ENCODE measurements at places on chromosomes 13 and 19.

GRCh38 chr19:12937093-12937926 is 1.1 kb upstream of the CALR start:
- no peak for DNase-seq

DNA sequence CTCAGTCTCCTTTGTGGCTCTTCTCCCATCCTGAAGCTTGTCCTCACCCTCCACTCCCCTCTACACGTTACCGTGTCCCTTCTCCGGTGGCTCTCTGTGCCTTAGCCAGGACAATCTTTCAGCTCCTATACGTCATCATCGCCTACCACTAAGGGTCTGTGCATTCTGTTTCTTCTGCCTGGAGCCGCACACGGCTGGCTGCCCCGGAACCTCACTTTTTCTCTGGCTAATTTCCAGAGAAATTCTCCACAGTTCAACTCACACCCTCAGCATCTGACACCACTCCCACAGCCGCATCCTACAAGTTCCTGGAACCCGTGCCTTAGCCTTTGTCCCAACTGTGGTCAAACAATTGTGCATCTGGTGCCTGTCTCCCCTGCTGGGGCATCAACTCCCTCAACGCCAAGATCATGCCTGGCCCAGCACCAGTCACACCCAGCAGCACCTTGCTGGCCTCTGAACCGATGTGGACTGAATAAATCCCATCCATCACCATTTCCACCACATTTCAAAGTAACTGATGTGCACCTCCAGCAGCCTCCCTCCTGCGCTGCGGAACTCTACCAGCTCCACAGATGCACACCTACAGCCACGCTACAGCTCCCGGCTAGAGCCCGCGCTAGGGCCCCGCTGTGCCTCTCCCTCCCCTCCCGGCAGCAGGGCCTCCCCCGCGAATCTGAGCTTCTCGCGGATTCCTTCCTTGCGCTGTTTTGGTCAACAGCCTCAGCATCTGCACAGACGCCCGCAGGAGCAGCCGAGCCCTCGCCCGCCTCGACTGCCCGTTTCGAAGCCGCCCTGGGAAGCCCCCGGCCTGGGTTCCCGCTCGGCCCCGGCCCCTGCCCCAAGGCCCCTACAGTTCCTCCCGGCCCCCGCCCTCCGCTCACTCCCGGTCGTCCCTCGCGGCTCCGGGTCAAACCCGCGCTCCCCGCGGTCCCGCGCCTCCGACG is 689 bp downstream of the DCUN1D2 start:
- no peak for DNase-seq

GRCh38 chr19:3766520-3766919 is 4.0 kb downstream of the MRPL54 start:
- no peak for DNase-seq

DNA sequence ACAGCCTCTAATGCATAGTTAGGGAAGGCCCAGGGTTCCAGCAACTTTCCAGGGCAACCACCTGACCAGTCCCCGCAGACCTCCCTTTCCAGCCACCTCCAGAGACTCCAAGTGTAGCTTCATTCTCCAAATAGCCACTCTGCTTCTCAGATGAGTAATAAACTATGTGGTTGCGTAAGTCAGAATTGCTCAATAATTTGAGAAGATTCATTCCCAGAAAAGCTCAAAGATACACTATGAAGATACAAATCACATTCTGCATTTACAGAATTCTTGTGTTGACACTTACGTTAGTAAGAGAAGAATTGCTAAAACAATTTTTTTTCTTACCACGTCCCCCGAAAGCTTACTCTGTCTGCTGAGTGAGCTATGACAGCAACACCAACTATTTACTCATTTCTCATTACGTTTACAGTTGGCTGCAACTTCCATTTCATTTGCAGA is 8.2 kb upstream of the LATS2 start:
- no peak for DNase-seq

- DNase-seq, result no peak
These were observed 9.5 kb downstream of the B3GLCT start for GRCh38 chr13:31209172-31209840.

DNA sequence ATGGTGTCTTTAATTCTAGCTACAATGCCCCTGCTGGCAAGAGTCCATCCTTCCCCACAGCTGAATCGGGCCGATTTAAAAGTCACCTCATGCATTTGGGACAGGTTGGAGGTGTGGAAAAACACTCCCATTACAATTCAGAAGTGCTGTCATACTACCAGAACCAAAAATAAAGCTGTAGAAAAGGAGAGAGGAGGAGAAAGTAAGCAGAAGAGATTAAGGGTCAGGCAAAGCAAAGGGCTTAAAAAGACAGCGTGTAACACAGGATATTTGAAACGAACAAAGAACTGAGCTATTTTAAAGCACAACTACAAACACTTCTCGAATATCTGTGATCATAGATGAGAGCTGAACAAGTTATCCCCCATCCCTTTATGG is 90.4 kb downstream of the FGF14 start:
- DNase-seq, result no peak

DNA sequence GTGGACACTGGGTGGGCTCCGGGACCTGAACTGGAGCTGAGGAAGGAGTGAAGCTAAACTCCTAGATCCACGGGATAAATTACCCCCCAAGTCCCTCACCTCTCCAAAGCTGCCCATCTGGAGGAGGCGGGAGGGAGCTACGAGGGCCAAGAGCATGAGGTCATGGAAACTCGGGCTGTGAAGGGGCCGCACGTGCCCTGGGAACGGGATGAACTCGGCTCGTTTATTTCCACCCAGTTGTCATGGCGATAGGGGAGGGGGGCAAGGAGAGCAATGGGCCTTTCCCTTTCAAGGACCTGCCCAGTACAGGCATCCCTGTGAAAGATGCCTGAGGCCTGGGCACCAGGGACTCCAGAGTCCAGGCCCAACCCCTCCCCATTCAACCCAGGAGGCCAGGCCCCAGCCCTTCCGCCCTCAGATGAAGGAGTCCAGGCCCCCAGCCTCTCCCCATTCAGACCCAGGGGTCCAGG is 3.8 kb downstream of the PPP1R12C start:
- DNase-seq, result no peak

DNA sequence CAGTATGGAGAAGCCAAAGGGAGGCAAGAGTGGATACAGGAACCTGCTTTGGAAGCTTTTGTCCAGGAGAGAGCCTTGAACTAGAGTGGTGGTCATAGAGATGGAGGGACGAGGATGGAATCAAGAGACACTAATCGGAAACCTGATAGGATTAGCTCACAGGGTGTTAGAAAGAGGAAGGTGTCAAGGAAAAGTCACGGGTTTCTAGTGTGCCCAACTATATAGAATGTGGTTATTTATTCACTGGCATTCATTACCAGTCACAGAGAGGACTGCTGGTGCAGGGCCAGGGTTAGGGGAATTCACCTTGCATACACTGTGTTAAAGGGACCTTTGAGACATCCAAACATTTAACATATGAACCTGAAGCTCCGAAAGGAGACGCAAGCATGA is 43.4 kb upstream of the URAD start:
- no peak for DNase-seq

GRCh38 chr13:113947311-113948033 is 26.4 kb downstream of the C13orf46 start:
- no peak for DNase-seq

DNA sequence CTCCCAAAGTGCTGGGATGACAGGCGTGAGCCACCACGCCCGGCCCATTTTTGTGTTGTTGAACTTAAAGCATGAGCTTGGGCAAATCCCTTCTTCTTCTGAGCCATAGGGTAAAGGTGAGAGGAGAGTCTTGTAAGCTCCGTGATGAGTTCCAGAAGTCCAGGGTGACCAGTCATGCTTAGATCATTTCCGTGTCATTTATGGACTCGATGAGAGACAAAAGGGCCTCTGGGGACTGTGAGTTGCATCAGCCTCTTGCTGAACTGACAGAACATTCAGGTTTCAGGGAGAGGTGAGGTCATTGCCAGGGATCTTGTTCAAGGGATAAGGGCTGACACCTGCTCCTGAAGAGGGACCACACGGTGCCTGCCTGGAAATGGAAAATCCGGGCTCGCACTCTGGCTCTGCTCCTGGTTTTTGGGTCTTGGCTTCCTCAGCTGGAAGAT is 53.6 kb downstream of the GADD45B start:
- DNase-seq, result no peak

DNA sequence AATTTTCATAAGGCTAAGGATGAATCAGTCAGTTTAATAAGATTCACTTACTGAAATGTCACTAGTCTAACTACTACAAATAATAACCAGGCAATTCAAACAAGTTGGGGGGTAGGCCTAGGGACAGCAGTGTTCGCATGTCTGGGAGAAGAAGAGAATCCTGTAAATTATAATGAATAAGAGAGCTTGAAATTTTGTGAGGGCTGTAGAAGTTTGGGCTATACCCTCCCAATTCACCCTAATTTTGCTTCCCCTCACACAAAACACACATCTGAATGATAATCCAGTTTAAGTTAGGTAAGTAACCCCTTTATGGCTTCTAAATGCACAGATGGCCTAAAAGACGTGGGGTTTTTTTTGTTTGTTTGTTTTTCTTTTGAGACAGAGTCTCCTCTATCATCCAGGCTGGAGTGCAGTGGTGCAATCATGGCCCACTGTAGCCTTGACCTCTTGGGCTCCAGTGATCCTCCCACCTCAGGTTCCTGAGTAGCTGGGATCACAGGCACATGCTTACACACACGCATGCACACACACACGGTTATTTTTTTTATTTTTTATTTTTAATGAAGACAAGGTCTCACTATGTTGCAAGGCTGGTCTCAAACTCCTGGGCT is 69.9 kb downstream of the TBC1D4 start:
- no peak for DNase-seq

- DNase-seq, result no peak
These were observed 20.8 kb downstream of the ANKRD10 start for GRCh38 chr13:110894086-110894485.

DNA sequence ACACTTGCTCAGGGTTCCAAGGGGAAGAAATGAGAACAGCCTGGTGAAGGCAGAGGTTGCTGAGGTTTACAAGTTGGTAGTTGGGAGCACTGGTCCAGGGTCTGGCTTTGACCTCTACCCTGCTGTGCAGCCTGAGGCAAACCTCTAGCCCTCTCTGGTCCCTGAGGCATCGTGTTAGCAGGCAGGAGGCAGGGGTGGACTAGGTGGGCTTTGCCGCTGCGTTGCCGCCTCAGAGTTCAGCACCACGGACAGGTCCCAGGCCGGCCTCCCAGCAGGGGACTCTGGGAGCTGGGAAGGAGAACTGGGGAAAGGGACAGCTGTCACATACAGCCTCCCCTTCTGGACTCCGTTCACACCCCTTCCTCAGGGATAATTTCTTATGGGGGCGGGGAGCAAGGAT is 3.1 kb downstream of the NCAN start:
- no peak for DNase-seq

DNA sequence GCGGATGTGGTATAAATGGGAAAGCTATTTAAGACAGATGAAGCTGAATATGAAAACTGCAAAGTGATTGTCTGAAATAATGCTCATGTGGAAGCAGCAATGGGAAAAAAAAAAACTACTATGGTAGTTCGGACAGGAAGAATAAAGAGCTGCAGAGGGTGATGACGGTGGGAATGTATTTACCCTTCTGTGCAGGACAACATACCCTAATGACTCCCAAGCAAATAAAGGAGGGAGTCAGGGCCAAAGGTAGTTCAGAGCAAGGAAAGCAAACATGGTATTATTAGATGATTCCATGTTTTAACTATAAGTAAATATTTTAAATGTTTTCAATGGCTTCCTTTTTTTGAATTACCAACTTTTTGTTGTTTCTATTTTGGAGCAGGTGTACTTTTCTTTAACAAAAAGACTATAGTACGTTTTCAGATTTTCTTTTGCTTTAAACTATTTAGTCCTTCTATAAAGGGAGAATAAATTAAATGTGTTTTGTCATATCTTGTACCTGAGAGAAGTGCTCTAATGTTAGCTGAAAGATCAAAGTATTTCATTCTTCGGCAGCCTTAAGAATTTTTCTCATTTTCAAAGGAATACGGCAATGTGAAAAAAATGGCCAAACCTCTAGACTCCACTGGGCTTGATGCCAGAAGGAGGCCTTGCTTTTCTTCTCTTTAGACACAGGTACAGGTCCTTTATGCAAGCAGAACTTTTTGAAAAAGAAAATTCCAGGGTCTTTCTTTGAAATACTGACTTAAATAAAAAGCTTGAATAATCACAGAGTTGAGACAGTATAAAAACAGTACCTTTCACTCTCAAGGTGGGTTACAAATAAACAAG is 67.8 kb upstream of the ZDHHC20 start:
- DNase-seq, result no peak

DNA sequence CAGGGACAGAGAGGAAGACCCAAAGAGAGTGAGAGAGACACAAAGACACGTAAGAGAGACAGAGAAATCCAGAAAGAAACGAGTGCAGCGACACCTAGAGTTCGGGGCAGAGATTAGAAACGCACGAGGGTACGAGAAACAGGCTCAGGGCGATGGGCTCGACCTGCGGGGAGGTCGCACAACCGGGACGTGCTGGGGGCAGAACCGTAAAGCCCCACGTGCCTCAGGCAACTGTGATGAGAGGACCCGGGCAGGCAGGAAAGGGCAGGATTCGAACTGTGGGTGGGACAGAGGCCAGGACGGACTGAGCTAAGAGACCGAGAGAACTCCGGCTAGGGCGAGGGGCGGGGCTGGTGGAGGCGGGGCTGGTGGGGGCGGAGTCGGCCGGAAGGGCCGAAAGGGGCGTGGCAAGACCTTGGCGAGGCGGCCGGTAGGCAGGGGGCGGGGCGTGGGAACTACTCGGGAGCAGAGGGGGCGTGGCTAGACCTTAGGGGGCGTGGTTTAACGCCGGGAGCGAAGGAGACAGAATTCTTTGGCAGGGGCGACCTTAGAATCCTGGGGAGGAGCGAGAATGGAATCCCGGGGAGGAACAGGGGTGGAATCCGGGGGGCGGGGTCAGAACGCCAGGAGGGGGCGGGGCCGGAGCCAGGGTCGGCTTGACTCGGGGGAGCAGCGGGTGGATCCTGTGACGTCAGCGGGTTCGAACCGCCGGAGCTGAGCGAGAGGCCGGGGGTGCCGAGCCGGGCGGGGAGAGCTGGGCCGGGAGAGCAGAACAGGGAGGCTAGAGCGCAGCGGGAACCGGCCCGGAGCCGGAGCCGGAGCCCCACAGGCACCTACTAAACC is at the start of gene NECTIN2:
NECTIN2 (plus strand) TSS at position 686 of the 843 bp plus-strand sequence. CDS start 229 bp downstream, outside the sequence.
- DNase-seq, result peak; percentile 60

DNA sequence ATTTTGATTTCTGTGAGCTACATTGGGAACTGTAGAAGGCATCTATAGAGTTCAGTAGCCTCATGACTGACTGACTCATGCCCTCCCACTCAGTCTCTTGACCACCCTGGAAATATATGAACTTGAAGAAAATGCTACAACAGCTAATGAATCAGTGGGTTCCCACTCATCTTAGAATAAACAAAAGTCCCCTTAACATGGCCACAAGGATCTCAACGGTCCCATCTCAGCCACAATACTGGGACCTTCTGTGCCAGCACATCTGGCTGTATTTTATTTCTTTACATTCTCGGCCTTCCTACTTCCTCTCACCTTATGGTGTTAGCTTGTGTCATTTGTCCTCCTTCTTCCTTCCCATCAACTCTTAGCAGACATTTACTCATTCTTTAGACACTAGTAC is 619.8 kb downstream of the DCT start:
- no peak for DNase-seq

GRCh38 chr19:33098055-33098534 is 17.1 kb downstream of the GPATCH1 start:
- no peak for DNase-seq

- DNase-seq, result no peak
These were observed 81.1 kb downstream of the CHST8 start for GRCh38 chr19:33702606-33703437.

Data from NCI-H1436 treated with DMSO at 0.1 percent for 48 hours (cell line).